Pericardium fibroblast (primary cell): ENCODE measurements at places on chromosomes 13 and 19. TPM values are rescaled to one million over a fixed set of nuclear protein-coding genes. Genes with fewer than 3 reads are reported as not detected.

AP1M2 gene
- total RNA-seq: 2.3 TPM in 1 of 2 replicates, not detected in the other

DPF1 gene
- 0.09 and 0.82 TPM in 2 replicates for total RNA-seq

COX7A1 gene
- total RNA-seq: 17.6 and 22.8 TPM in 2 replicates

SMIM44 gene
- total RNA-seq: not detected in 2 replicates

CD70 gene
- 0.17 TPM in 1 of 2 replicates, not detected in the other for total RNA-seq

PODNL1 gene
- 6.5 and 8.2 TPM in 2 replicates for total RNA-seq

NPAS1 gene
- 1.7 and 2.6 TPM in 2 replicates for total RNA-seq

GPR42 gene
- total RNA-seq: not detected in 2 replicates

SIAH3 gene
- not detected in 2 replicates for total RNA-seq

ZNF865 gene
- total RNA-seq: 4.6 and 4.9 TPM in 2 replicates

ETV2 gene
- 1.2 and 3.4 TPM in 2 replicates for total RNA-seq

ZNF57 gene
- total RNA-seq: 3.1 and 4.1 TPM in 2 replicates

LIG4 gene
- total RNA-seq: 3.5 and 5.0 TPM in 2 replicates

PALM3 gene
- total RNA-seq: not detected in 2 replicates

IGFL4 gene
- total RNA-seq: not detected in 2 replicates

TNNI3 gene
- total RNA-seq: 0.58 TPM in 1 of 2 replicates, not detected in the other

C1QTNF9 gene
- total RNA-seq: not detected in 2 replicates

LGI4 gene
- 0.23 and 0.26 TPM in 2 replicates for total RNA-seq

ZNF331 gene
- 6.5 and 6.8 TPM in 2 replicates for total RNA-seq

GPR4 gene
- total RNA-seq: 1.5 and 2.0 TPM in 2 replicates

ADGRE3 gene
- not detected in 2 replicates for total RNA-seq

GAS6 gene
- total RNA-seq: 133 and 252 TPM in 2 replicates

ZNF540 gene
- 0.12 and 0.60 TPM in 2 replicates for total RNA-seq

RASGRP4 gene
- 0.12 TPM in 1 of 2 replicates, not detected in the other for total RNA-seq

CLEC17A gene
- not detected in 2 replicates for total RNA-seq

FPR1 gene
- 0.23 and 0.68 TPM in 2 replicates for total RNA-seq

ZMYM2 gene
- 24.5 and 31.5 TPM in 2 replicates for total RNA-seq

CGB3 gene
- total RNA-seq: not detected in 2 replicates

TMEM238 gene
- total RNA-seq: 0.23 and 0.60 TPM in 2 replicates

PCP2 gene
- 0.82 TPM in 1 of 2 replicates, not detected in the other for total RNA-seq
